ENCODE measurements at places on chromosomes 6 and 20.
A peak's percentile ranks its signal among the peaks of the same experiment; 100 is the strongest.

DNA sequence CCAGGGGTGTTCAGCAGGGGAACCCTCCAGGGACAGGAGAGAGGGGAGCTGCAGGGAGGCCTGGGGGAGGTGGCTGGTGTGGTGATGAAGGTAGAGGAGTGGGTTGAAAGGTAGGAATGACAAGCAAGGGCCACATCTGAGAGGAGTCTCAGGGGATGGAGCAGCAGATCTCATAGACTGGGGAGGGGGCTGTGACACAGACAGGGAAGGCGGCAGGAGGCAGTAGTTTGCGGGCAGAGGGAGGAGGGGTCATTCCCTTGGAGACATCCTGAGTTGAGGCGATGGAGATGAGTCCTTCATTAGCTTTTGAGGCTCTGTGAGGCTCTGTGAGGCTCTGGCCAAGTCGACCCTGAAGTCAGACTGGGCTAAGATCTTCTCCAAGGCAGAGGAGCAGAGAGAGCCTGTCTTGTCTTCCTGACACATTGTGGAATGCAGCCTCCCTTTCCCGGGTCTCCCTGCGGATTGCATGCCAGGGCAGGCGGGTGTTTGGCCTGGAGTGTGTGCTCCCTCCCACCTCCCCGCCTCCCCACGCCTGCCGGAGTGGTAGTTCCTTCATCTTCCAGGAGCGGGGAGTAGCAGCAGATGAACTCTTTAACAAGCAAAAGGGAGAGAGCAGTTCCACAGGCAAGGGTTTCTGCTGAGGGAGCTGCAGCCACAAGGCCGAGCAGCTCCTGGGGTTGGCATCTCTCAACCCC lies 34.3 kb upstream of the MLN start:
- peak; percentile 51 for DNase-seq

GRCh38 chr20:47189060-47189459 lies 167.4 kb downstream of the ZMYND8 start:
- no peak for DNase-seq

- DNase-seq: peak; percentile 28
Measured at GRCh38 chr6:70398783-70399728, 14.3 kb upstream of the FAM135A start.

- no peak for DNase-seq
Measured at GRCh38 chr20:6703047-6703446, 64.4 kb upstream of the BMP2 start.

- DNase-seq: no peak
Measured at GRCh38 chr6:1703923-1704322, 94.2 kb downstream of the FOXC1 start.

DNA sequence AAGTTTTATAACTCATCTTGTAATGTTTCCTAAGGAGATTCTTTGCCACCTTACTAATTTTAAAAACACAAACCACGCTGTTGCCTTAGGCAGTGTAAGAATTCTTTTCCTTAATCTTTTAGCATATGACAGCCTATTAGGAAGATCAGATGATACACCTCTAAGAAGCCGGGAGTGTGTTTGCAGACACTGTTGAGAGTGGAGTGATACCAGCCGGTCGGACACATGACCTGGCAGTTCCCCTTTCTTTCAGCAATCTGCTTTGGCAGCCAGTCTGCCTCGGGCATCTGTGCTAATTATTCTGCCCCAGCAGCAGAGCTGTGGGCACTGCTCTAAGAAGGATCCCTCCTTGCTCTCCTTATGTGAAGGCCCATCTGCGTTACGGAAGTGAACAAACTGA lies 50.9 kb downstream of the PLCB4 start:
- peak; percentile 98 for DNase-seq

GRCh38 chr6:133855276-133855990 lies 33.5 kb upstream of the TCF21 start:
- DNase-seq: no peak

DNA sequence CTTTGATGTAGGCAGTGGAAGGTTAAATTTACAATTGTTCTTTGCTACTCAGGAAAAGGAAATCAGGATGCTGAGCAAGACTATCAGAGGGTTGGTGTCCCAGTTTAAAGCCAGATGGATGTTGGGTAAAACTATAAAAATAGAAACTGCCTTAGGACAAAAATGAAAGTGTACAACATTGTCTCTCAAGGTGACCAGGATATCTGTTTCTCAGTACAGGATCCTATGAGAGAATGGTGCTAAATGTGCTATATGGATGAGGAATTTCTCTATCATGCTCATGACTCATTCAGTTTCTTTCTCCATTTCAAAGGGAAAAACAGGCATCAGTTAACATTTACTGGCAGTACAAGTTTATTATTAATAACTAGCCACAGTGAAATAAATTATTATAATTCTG lies 534.2 kb upstream of the GJE1 start:
- DNase-seq: no peak

- no peak for DNase-seq
Measured at GRCh38 chr20:16360668-16361067, 212.6 kb downstream of the KIF16B start.

DNA sequence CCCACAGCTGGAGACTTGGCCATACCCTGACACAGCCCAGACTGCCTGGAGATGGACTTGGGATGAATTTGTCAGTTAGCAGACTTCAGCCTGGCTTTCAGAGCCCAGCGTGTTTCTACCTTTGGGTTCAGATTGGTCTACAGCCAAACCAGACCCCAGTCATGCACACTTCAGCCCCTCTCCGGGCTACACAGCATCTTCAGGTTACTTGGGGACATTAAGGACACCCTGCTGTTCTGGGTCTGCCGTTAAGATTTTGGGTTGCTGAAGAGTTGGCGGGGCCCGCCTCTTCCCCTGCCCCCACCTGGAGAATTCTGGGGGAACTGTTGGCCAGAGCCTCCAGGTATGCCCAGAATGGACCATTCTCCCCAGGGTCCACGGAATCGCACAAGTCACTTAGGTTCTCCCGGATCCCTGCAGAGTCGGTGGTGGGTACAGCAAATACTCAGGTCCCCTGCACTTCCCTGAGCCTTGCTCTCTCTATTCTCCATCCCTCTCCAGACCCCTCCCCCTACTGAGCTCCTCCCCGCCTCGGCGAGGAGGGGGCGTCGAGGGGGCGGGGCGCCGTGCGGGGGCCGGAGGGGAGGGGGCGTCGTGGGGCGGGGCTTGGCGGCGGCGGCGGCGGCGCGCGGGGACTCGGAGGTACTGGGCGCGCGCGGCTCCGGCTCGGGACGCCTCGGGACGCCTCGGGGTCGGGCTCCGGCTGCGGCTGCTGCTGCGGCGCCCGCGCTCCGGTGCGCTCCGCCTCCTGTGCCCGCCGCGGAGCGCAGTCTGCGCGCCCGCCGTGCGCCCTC lies at the start of gene PTK7:
PTK7 (plus strand) TSS at position 645 of the 794 bp plus-strand sequence. CDS start 175 bp downstream, outside the sequence.
- peak; percentile 80 for DNase-seq

DNA sequence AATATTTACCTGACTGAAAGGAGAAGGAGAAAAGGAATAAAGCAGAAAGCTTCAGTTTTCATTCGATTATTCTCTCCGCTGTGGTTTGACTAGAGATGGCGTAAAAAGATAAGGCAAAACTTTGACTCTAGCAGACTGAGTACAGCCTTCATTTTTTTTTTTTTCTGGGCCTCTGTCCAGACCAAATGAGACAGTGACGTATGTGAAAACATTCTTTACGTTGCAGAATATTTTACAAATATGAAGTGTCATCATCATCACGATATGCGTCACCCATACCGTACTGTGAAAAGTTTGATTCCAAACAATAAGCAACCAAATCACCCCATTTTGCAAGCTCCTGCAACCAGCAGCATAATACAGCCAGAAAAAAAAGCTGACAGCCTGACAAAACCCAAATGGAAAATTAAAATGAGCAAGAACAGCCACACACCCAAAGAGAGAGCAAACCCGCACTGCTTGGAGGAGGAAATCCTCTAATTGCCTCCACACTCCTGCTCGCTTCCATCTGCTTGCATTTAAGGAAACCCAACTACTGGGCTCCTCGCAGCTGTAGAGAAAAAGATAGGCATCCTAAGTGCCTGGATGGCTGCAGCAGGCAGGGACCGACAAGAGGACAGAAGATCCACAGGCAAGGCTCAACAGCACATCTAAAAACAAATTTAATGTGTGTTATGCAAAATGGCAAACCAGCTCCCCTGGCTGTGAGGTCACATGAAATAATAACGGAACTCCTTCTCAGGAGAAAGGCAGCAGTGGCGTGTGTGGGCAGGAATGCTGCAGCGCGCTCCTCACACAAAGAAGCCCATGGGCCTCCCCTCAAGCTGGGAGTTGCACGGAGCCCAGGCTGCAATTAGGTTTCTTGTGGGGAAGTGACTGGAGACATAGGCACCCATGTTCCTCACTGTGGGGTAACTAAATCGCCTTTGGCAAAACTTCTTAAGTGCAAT lies 113.1 kb downstream of the FYN start:
- peak; percentile 36 for DNase-seq

- DNase-seq: no peak
Measured at GRCh38 chr6:31351401-31352309, 5.3 kb downstream of the HLA-B start.

- DNase-seq: no peak
Measured at GRCh38 chr20:37244572-37244957, 17.0 kb downstream of the GHRH start.

DNA sequence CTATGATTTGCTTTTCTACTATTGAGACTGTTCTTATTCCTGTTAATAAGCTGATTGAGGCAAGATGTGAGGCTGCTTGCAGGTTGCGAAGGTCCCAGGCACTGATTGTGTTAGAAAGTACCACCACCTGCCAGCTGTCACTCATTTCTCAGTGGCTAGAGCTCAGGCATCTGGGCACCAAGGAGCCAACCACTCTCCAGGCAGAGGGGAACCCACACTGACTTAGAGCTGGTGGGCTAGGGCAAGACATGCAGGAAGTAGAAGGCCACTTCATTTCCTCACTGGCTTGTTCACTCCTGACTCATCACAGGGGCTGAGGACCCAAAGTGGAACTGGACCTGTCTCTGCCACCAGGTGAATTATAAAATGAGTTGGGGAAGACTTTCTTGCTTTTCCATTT lies 7.8 kb upstream of the DLL1 start:
- DNase-seq: no peak

GRCh38 chr6:22263748-22264147 lies 33.1 kb downstream of the PRL start:
- DNase-seq: no peak

DNA sequence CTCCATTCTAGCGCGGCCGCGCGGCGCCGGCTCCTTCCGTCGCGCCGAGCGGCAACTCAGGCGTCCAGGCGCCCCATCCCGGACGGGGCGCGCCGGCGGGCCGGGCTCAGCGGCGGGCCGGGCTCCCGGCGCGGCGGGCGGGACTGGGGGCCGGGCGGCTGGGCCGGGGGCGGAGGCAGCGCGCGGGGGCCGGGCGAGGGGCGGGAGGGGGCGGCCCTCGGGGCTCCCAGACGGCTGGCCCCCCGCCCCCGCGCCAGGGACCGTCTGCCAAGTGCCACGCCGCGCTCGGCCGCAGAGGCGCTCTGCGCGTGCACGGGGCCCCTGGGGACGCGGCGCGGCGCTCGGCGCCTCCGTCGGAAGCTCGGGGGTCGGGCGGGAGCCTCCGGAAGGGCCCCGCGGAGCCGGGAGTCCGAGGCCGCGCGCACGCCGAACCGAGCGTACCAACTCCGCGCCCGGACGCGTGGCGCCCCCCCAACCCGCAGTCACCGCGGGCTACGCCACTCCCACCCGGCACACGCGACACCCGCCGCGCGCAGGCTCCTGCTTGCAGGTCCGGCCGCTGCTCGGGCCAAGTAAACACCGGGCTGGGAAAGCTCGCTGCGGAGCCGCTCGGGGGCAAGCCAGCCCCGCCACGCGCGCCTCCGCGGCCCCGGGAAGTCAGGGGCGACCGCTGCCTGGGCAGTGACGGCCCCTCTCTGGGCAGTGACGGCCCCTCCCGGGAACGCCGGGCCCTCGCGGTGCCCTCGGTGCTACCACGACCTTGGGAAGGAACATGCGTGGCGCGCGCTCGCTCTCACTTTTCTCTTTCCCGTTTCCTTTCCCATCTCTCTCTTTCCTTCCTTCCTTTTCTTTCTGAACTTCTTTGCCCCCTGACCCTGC lies at the start of gene PREX1:
PREX1 (minus strand) TSS at position 145 of the 879 bp plus-strand sequence; CDS start at position 6, 139 bp downstream.
- peak; percentile 80 for DNase-seq

- DNase-seq: peak; percentile 36
Measured at GRCh38 chr6:56916849-56917551, 37.9 kb upstream of the BEND6 start.

DNA sequence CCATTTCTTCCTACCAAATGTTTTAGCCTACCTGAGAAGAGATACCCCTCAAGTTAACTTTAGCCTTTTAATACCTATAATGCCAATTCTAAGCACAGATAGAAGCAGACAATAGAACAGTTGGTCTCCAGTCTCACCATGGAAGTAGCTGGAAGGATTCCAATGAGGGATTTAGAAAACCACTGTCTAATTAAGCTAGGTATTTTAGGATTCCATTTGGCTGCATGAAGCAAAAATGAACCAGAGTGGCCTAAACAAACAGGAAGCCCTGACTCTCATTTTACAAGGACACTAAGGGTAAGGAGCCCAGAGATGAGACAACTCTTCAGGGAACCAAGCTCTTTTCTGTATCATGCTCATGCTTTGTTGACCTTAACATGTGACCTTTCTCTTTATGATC lies 199.2 kb downstream of the ALDH8A1 start:
- peak; percentile 48 for DNase-seq

DNA sequence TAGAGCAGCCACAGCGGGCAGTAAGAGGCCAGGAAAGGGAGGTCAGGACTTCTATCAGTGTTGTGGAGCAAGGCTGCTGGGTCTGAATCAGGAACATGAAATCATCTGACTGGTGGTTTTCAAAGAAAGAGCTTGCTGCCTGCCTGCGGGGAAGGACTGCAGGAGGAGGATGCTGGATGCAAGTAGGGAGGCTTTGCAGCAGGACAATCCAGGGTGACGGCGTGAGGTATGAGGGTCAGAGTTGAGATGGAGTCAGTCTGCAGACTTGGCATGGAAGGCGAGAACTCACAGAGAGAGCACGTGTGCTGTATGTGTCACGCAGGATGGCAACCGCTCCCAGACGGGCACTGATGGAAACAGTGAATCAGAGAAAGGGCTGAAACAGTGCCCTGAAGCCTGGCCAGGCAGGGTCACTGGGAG lies 59.2 kb upstream of the CD93 start:
- no peak for DNase-seq

GRCh38 chr6:84805145-84805544 lies 40.7 kb upstream of the TBX18 start:
- no peak for DNase-seq

- no peak for DNase-seq
Measured at GRCh38 chr6:84582997-84583396, 181.4 kb downstream of the TBX18 start.

DNA sequence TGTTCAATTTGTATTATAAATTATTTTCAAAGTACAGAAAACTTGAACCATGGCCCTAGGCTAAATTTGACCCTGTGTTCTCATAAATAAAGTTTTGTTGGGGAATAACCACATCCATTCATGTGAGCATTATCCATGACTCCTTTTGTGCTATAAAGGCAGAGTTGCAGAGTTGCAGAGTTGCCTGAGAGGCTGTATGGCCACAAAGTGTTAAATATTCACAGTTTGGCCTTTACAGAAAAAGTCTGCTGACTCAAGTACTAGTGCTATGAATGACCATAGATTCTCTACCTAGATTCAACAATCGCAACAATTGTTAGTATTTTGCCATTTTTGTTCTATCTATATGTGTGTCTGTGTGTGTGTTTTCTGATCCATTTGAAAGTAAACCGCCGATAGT lies 46.2 kb upstream of the BEND3 start:
- DNase-seq: no peak
